ENCODE measurements at places on chromosomes 5 and 9.

DNA sequence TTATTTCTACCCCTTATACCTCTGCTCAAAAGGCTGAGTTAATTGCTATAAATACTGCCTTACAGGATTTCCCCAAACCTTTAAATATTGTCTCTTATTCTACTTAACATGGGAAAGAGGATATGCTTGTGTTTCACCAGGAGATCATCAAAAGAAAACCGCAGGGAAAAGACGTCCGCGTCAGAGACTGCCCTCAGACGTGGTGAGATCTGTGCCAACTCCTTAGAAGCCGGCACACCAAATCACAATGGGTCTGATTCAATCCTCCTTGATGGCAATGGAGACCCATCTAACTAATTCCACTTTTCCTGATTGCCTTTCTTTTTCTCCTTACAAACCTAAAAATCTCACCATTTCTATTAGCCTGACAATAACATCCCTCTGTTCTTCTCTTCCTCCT, 55.0 kb downstream of the SH3PXD2B start:
- no peak for DNase-seq

- no peak for DNase-seq
These were observed 16.4 kb upstream of the PPP1R26 start for GRCh38 chr9:135463140-135463539.

GRCh38 chr5:37121465-37121864, 127.7 kb downstream of the CPLANE1 start:
- DNase-seq: no peak

DNA sequence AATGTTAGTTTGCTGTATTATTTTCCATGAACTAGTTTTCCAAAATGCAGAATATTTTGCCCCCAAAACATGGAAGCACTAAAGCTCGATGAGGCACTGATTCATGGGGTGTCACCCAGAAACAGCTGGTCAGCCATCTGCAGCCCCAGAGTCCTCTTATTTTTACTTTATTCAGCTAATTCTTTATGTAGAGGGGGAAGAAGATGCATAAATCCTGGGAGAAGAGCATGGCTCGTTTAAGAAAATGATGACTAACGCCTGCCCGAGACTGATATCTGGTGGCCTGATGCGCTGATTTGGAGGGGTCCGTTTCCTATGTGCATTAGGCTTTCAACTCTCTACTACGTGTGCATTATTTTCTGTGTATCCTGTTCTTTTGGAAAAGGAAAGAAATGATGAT, 390.3 kb upstream of the MEF2C start:
- DNase-seq: no peak

DNA sequence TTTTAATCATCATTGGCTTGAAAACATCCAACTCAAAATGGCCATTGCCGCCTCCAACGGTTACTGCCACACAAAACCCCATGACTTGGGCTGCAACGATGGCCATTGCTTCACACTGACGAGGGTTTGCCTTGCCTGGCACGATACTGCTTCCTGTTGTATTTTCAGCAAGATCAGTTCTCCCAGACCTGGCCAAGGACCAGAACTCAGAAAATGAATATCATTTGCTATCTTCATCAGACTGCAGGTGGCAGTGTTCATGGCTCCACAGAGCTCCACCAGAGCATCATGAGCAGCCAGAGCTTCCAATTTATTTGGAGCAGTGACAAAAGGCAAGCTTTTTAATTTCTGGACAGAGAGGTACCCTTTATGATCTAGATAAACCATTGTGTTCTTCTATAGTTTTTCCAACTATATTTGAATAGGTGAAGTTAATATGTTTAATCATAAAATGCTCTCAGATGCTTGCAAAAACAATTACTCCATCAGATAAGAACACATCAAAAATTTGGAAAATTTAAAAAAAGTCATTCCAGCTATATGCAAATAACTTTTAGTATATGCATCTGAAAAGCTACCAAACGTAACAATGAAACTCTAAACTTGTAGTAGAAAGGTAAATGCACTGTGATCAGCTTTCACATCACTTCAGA, 10.4 kb downstream of the AMACR start:
- peak; percentile 25 for DNase-seq

DNA sequence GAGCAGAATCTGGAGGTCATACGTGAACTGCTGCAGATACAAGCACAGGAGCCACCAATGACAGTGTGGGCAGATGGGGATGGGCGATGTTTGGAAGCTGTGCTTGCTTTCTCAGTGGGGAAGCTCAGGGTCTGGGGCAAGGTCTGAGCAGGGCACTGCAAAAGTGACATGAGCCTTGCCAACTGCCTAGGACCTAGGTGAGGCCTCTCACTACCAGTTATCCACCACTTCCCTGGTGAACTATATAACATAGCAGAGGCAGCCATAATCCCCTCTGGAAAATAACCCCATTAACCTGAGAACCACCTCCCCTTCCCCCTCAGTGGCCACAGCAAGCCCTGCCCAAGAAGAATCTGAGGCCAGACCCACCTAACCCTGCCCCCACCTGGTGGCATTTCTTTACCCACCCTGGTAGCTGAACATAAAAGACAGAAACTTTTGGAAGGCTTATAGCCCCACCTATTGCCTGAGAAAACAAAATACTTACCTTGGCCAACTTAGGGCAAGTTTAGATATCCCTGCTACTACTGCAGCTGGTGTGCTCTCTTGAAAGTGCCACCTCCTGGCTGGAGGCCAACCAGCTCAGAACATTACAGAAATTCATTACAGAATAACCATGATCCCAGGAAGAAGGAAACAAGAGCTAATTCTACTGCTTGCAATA, 18.8 kb upstream of the SPEF2 start:
- DNase-seq: no peak

GRCh38 chr5:95808686-95809413, 13.7 kb downstream of the GLRX start:
- peak; percentile 91 for DNase-seq

DNA sequence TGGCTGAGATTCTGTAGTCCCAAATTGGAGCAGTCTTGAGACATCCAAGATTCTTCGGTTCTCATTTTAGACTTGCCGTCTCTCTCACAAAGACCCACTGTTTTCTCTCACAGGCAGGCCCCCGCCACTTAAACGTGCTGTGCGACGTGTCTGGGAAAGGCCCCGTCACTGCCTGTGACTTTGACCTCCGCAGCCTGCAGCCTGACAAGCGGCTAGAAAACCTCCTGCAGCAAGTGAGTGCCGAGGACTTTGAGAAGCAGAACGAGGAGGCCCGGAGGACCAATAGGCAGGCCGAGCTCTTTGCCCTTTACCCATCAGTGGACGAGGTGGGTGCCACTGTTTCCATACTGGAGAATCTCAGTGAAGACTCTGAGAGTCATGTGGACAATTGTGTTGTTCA, 97.2 kb downstream of the DOCK8 start:
- DNase-seq: no peak

DNA sequence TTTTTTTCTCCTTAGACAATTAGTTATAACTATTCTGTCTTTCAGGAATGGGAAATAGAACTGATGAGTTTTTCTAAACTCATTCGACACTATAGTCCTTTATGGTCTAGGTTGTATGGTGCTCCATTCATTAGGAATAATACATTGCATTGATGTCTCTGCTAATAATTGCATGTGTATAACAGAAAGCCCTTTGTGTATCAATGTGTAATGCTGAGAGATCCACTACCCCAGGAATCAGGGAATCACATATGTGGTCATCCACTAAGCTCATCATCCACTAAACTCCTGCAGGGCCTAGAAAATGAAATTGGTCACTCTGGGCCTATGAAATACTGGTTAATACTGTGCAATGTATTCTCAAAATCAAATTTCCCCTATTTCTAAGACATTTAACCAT, 242.0 kb upstream of the CDH18 start:
- DNase-seq: no peak

DNA sequence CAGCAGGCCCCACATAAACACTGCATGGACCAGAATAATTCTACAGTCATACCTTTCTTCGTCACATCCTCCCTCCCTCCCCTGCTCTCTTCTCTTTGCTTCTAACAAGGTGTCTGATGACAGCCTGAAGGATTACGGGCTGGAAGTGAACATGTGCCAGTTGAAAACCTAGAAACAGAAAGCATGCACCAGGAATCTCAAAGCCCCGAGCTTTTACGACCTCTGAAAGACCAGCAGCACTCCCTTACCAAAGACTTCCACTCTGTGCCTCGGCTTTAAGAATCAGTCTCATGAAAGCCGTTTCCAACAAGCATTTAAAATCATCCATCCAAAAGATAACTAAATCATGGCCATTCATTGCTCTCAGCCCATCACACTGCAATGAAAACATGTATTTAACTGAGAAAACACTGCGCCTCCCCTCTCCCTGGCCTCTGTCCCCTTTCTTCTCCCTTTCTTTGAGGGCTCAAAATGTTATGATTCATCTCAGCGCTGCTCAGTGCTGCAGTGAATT, 21.3 kb downstream of the MSX2 start:
- no peak for DNase-seq

DNA sequence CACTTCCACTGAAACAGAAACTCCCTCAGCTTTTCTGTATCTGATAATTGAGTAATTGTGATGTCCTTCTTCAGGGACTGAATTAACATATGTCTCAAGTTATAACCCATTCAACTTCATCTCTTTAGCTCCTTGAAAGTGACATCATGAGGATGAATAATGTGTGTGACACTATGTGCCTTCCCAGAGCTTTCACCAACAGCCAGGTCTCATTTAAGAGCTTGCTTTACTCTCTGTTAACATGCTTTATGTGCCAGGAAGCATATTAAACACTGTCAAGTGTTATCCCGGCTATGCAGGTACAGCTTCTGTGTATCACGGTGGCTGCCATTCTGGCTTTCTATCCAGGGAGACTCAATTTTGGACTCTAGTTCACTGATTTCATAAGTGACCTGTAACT, 799.9 kb downstream of the CDH12 start:
- no peak for DNase-seq

GRCh38 chr5:142073362-142073988, 35.1 kb upstream of the NDFIP1 start:
- DNase-seq: no peak

DNA sequence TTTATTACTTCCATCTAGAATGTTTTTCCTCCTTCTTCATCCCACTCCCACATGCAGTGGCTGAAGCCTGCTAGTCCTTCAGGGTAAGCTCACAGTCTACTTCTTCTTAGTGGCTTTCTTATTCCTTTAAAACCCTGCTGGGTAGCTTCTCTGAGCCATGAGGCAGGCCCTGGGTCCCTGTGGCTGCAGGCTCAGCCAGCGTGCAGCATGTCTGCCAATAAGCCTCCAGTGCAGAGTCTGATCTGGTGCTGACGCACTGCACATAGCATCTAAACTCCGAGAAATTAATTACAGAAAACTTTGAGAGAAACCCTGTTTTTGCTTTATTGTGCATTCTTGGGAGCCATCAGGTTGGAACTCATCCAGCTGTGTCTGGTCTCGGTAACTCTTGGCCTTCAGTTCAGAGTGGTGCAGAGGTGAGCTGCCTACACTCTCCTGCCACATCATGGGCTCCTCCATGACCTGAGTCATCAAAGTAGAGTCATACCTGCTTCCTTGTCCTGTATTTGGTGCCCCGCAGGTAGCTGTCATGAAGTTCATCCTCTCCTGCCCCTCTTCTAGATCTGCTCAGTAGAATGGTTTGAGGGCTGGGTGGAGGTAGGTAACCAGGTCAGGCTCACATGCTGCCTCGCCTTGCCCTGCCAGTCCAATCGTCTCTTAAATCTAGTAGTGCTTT, 339.4 kb downstream of the KDM4C start:
- DNase-seq: no peak
